NCI-H1436 treated with DMSO at 0.1 percent for 48 hours (cell line): ENCODE measurements at places on chromosomes 6 and 20.

GRCh38 chr6:78883651-78884050 lies 16.3 kb downstream of the IRAK1BP1 start:
- no peak for DNase-seq

DNA sequence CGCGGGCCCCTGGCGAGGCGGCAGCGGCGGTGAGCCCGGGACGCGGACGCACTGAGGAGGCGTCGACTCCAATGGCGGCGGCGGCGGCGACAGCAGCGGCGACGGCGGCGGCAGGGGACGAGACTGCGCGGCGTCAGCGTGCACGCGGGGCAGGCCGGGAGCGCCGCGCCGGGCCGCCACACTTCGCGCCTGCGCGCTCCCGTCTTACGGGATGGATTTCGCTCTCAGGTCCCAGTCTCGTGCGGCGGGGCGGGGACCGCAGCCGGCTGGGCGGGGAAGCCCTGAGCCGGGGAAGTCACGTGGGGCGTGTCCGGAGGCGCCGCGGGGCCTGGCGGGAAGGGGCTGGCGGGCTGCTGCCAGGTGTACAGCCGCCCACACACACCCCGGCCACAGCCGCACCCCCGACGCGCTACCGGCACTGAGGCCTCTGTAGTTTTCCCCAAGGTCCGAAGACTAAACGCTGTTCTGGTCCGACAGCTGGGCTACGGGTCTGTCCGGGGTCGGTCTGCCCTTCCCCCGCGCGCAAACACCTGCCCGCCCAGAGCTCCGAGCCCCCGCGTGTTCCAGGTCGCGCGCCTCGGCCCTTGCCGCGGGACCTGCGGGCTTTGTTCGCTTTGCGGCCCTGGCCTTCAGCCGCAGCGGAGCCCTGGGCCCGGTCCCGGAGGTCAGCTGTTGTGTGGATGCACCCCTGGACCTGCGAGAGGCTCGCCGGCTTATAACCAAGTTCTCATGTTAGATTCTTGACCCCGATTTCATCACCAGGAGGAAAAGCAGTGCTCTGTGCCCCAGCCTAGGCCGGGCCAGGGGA lies at the start of gene YTHDF1:
TSS of gene YTHDF1 (minus strand) at position 91 of the 808 bp plus-strand sequence. CDS start 239 bp downstream, outside the sequence.
- peak; percentile 86 for DNase-seq

GRCh38 chr20:51176876-51177275 lies 154.0 kb upstream of the KCNG1 start:
- no peak for DNase-seq

- DNase-seq, result no peak
Measured at GRCh38 chr6:132413499-132413802, 12.2 kb upstream of the MOXD1 start.

GRCh38 chr6:8325743-8326142 lies 109.6 kb downstream of the SLC35B3 start:
- no peak for DNase-seq

GRCh38 chr6:37550191-37550831 lies 50.6 kb upstream of the CCDC167 start:
- DNase-seq, result no peak

DNA sequence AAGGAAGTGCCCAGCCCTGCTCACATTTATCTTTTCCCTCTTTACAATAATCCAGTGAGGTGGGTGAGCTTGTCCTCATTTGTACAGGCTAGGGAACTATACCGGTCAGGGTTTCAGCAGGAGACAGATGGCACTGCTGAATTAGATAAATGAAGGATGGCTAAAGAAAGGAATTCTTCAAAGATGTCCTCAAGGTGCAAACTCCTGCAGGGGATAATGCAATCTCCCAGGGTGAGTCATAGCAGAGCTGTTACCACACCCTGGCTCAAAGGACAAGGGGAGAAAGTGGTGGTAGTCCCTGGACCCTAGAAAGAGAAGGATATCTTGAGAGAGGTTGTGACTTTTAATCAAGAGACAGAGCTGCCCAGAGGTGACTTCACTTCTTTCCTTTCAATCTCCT lies 66.7 kb downstream of the RFPL4B start:
- DNase-seq, result no peak

GRCh38 chr6:83514866-83515466 lies 2.6 kb downstream of the PRSS35 start:
- no peak for DNase-seq

DNA sequence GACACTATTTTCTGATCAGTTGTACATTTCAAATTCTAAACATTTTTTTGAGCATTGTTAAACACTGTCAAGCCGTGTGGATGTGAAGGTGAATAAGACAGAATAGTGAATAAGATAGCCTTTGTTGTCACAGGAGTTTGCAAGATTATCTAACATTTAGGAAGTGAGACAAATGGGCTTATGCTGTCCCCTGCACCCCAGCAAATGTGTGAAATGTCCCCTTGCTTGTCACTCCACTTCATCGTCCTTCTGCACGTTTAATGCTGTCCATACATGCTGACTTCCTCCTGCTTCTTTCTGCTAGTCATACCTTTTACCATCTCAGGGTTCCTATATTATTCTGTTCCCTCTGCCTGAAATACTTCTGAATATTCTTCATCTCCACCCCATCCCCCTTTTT lies 62.6 kb downstream of the CBFA2T2 start:
- DNase-seq, result no peak

DNA sequence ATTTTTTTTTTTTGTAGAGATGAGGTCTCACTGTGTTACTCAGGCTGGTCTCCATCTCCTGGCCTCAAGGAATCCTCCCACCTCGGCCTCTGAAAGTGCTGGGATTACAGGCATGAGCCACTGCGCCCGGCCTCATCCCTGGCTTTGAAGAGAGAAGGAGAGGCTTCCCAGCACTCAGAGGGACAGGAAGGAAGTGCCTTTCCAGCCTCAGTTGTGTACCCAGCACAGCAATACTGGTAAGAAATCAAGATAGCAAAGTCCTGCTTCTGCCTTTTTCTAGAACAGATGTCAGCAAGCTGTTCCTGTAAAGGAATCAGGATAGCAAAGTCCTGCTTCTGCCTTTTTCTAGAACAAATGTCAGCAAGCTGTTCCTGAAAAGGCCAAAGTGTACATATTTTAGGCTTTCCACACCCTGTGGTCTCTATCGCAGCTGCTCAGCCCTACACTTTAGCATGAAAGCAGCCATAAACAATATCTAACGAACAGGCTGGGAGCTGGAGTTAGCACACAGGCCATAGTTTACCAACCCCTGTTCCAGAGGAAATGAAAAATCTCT lies 6.3 kb upstream of the PLTP start:
- no peak for DNase-seq

- no peak for DNase-seq
Measured at GRCh38 chr6:107563694-107564588, 74.0 kb downstream of the SOBP start.

DNA sequence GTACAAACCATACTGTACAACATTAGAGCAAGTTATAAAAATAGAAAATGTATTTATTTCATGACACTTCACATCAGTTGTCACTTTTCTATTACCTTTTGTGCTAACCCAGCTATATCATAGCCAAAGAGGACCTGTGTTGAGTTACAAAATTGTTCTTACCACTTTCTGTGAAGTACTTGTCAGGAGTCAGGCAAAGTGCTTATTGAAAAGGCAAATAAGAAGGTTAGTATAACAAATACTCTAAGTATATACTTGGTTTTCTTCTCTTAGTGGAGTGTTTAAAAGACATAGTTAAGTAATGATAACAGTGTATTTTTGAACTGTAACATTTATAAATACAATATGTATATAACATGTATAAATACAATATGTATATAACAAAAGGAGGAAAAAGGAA lies 88.9 kb downstream of the HIVEP1 start:
- no peak for DNase-seq

DNA sequence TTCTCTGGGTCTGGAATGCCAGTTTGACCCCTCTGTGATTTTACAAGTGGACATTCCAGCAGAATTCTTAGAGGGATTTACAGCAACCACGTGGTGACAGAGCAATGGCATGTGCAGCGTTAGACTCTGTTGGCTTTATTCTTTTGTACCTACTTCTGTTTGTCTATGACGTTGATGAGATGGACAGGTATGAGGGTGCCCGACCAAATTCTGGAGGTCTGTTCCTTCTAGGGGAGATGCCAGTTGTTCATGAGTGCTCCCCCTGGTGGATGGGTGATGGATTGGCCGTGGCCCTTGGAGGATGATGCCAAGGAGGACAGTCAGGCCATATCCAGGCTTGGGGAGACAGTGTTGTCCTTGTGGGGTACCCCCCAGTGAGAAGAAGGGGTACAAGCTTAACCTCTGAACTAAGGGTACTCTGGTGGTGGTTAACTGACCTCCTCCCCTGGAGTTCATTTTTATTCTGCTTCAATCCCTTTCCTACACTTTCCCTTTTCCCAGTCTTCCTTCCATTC lies 198.6 kb downstream of the DTNBP1 start:
- DNase-seq, result no peak

DNA sequence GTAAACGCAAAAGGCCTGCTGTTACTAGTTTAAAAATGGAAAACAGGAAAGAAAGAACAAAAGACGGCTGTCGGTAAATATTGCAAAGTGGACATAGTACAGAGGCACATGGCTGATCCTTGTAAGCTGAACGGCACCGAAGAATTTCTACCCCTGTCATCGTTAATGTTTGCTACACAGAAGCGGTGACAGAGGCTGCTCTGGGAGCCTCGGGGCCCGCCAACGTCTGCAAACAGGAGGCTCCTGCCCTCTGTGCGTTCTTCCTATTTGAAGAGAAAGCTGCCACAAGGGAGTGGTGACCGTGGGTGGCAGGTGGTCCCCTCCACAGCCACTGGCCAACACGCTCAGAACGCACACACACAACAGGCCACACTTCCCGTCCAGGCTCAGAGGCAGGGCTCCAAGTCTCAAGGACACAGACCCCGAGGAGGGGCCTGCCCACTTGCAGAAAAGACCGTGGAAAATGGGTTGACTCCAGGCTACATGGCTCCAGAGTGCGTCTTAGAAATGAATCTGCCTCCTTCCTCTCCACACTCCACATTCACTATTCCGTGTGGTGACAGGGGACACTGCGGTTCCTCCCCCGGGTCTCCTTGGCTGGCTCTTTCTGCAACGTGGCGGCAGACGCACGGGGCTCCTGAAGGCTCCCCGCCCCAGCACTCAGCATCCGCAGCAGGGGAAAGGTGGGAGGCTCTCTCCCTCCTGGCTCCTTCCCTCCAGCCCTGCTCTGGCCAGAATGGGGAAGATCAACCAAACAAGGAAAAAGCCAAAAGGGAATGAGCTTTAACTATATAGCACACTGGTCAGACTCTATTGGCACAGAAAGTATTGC lies 64.5 kb downstream of the GMPR start:
- no peak for DNase-seq

DNA sequence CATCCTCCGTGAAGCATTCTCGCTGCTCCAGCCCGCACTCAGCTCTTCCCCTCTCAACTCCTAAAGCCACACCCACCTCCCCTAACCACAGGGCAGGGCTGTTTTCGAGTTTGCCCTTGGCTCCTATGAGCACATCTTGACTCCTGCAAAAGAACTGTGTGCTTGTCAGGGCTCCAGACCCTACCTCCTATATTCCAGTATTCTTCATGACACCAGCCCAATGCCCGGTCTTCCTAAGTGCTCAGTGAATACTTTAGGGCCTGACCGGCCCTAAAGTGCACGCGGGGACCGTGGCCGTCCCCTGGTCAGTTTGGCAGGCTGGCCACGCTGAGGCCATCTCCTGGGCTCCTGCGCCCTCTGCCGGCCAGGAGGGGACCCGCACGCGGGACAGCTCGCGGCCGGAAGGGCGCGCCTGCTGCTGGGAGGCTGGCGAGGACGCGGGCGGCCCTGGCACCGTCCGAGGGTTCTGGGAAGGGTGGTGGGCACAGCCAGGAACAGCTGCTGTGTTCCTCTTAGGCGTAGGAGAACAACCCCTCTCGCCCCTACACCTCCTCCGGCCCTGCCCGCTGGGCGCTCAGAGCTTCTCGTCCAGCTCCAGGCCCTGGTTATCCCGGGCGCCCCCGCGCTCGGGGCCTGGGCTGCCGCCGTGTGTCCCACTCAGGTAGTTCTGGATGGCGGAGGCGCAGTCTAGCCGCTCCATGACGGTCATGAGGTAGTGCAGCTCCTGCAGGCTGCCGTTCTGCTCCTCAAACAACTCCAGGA lies 11.0 kb downstream of the UNC5CL start:
- DNase-seq, result no peak

DNA sequence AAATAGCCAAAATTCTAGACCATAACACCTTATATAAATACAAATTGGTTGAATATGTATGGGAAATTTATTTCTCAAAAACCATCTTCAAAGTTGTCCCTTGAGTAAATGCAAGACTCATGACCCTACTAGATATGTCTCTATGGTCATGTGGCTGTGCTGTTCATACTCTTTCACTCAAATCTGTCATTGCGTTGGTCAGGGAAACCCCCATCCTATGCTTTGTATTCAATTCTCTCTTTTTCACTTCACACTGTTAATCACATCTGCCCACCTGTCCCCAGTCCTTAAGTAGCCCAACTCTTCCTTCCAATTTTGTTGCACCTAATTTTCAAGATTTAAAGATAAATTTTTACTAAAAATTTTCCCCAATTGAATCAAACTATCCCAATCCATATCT lies 51.0 kb downstream of the RPS12 start:
- no peak for DNase-seq

- DNase-seq, result no peak
Measured at GRCh38 chr6:134402372-134402984, 84.6 kb upstream of the SGK1 start.

GRCh38 chr20:21936720-21937380 lies 231.4 kb downstream of the PAX1 start:
- DNase-seq, result no peak

- DNase-seq, result no peak
Measured at GRCh38 chr6:146582857-146583256, 15.9 kb upstream of the ADGB start.

DNA sequence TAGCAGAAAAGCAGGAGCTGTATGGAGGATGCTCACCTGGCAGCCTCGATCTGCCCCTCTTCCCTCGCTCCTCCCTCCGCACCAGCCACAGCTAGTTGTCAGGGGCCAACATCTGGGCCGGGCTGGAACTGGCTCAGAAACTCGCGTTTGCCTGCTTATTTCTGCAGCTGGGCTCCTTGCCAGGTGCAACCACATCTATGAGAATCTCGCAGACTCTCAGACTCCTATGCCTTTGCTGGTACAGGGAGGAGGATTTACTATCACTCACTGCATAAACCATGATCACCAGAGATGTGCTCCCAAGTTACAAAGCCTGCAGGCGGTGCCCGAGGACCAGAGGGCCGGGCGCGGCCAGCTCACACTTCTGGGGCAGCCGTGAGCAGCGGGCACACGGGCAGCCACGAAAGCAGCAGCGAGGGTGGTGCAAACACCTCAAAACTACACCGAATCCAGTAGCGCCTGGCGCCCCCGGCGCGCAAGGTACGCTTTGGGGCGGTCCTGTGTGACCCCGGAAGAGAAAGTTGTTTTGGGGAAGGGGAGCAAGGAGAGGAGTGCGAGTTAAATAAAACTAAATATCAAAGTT lies 577 bp upstream of the LRRC1 start:
- DNase-seq, result no peak

DNA sequence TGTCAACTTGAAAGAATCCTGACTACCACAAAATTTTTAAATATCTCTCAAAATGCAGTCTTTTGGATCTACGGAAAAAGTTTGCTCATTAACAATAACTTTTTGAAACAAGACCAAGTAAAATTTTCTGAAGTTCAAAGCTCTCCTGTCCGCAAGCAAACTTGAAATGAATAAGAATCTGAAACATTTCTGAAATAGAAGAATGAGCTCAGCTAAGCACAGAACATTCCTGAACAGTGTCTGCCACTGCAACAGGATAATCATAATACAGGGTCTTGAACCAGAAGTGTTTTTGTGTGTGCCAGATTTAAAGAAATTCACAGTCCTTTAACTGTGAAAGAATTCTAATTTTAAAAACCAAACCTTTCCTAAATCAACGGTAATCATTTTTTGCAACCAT lies 49.1 kb upstream of the TASP1 start:
- DNase-seq, result no peak
